ENCODE measurements at places on chromosomes 1 and 21. TPM values are rescaled to one million over a fixed set of nuclear protein-coding genes. Genes with fewer than 3 reads are reported as not detected.
A peak's percentile ranks its signal among the peaks of the same experiment; 100 is the strongest.

DNA sequence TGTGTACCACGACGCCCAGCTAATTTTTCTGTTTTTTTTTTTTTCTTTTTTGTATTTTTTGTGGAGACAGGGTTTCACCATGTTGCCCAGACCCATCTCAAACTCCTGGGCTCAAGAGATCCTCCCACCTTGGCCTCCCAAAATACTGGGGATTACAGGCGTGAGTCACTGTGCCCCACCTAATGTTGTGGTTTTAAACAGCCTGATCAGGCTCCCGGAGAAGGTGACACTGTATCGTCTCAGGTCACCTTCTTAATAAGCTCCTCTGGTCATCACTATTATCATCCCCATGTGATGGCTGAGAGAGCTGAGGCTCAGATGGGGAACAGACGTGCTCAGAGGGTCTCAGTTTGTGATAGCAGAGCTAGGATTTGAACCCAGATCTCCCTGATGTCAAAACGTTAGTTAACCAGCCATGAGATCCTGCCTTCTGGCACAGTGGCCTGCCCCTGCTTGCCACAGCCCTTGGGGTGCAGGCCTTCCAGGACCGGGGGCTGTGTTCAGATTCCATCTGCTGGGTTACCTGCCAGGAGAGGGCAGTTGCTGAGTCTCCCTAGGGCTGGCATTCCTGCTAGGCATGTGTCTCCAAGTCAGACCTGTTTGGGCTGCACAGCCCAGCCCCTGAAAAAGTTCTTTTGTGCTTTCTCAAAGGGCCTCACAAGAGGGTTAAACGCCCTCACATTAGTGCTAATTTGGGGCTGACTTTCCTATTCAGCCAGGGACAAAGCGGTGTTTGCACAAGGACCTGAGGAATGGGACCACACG is 32.7 kb upstream of the GRHL3 start:
- H3K4me3 ChIP-seq, result no peak overlapping the region
- peak overlapping the region; percentile 45 for H3K27ac ChIP-seq
- H3K4me1 ChIP-seq, result peaks cover 7% of the 10 kb centered on the region
- H3K27me3 ChIP-seq, result peaks cover 11% of the 10 kb centered on the region

DNA sequence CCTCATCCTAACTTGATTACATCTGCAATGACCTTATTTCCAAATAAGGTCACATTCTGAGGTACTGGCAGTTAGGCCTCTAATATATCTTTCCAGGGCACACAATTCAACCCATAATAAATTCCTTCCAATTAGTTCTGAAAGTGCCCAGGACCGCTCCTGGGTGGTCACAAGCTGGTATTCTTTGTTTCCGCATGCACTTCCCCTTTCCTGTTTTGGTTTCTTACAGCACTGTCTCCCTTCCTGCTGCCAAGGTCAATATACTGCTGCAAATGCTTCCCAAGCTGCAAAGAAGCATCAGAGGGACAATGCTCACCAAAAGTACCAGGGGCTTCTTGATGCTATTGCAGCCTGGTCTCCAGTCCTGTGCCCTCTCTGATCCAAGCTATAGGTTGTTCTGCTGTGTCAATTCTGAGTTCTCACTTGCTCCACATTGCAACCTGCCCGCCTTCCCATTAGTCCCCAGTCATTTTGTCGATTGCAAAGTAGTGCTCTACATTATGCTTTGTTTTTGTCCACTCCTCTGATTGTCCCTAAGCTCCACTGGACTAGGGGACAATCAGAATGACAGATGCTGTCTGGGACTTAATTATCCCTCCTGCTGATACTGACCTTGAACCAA is 13.9 kb upstream of the XPR1 start:
- H3K4me1 ChIP-seq, result peaks cover 9% of the 10 kb centered on the region
- H3K27me3 ChIP-seq, result no peaks in the 10 kb centered on the region
- no peak overlapping the region for H3K4me3 ChIP-seq
- no peak overlapping the region for H3K27ac ChIP-seq

DNA sequence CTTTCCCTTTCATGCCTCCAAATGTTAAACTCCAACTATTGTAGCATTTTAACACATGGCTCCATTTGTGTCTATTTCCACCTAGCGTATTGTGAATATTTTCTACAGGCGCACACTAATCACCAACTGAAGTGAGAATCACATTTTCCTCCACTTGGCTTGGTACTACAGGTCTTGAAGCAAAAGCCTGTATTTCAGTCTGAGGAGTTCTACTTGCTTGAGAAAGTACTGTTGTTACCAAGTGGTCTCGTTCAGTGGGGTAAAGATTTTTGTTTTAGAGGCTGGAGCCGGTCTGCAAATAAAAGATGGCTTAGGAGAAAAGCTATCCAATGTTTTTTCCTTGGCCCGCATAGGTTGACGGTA is 550 bp upstream of the PTBP2 start:
- no peaks in the 10 kb centered on the region for H3K27me3 ChIP-seq
- DNase-seq, result no peak

GRCh38 chr1:65292861-65293593 is 16.3 kb upstream of the DNAJC6 start:
- no peak for DNase-seq
- no peaks in the 10 kb centered on the region for H3K36me3 ChIP-seq
- H3K4me3 ChIP-seq, result no peak overlapping the region

The FGR gene
- not detected for total RNA-seq

The FCRL5 gene
- not detected for total RNA-seq

DNA sequence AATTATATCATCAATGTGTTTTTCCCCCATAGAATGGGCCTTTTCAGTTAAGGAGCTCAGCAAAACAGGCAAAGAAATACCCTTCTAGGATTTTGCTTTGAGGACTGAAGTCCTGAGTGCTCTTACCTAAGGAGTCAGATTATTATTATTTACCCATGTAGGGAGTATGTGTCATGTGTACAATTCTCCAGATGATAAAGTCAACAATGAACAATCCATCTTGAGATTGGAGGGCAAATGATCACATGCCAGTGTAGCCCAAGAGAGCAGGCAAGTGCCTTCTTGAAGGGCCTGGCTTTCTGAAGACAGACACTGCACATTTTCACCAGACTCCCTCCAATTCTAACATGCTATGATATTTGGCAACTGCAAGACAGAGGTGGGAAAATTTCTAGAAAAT is 159.7 kb downstream of the PCNX2 start:
- H3K4me3 ChIP-seq, result no peak overlapping the region
- no peaks in the 10 kb centered on the region for H3K27me3 ChIP-seq

DNA sequence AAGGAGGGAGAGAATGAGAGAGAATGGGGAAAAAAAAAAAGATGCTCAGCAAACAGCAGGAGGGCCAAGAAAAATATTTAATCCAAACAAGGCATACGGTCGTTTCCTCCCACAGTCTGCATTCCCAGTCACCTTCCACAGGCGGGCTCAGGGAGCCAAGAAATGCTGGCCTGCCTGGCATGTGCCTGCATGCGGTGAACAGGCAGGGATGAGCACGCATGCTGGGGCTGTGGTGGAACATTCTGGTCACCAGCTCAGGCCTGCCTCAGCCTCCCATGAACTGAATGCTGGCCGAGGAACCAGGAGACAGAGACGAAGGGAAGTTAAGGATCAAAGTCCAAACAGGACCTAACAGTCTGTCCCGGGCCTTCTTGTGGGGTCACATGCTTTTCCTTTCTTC is 335.3 kb downstream of the ASTN1 start:
- no peak overlapping the region for H3K4me3 ChIP-seq
- H3K36me3 ChIP-seq, result no peaks in the 10 kb centered on the region
- peaks cover 3% of the 10 kb centered on the region for H3K4me1 ChIP-seq
- DNase-seq, result no peak

DNA sequence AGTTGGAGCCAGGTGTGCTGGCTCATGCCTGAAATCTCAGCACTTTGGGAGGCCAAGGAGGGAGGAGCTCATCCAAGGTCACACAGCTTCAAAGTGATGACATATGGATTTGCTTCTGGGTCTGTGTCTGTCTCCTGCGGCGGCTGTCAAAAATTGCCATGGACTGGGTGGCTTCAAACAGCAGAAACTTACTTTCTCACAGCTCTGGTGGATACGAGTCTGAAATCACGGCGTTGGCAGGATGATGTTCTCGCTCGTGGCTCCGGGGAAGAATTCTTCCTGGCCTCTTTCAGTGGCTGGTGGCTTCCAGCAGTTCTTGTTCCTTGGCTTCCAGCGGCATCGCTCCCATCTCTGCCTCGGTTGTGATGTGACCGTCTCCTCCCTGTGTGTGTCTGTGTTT is 314.8 kb upstream of the C1orf174 start:
- H3K27ac ChIP-seq, result no peak overlapping the region
- no peak overlapping the region for H3K4me3 ChIP-seq
- H3K4me1 ChIP-seq, result peaks cover 6% of the 10 kb centered on the region
- DNase-seq, result no peak
- H3K36me3 ChIP-seq, result no peaks in the 10 kb centered on the region

DNA sequence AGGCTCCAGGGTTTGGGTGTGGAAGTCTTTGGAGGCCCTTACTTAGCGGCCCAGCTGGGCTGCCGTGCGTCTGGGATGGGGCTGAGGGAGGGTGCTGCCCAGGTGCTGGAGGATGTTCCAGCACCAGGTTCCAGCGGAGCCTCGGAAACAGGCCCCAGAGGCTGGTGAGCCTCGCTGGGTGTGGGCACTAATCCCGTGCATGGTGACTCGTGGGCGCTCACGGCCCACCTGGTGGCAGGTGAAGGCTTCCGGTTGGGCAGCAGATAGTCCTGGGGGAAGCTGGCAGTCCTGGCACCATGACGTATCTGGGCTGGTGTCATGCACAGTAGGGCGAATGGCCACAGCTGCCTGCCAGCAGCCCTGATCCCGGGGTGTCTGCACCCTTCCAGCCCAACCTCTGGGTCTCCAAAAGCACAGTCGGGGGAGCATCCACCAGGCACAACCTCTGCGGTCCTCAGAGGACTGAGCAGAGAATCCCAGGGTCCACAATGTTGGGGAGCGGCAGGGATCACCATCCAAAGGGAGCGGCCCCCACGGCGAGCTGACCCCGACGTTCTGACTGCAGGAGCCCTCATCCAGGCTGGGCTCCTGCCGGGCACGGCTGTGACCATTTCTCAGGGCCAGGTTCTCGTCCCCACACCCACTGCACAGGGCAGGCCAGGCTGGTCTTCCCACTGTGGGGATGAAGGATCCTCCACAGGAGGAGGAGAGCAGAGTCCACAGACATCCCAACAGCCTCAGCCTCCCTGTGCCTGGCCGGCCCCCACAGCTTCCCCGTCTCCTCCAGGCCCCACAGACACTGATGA is 25.3 kb downstream of the FTCD start:
- no peak overlapping the region for H3K27ac ChIP-seq
- no peaks in the 10 kb centered on the region for H3K4me1 ChIP-seq
- no peaks in the 10 kb centered on the region for H3K27me3 ChIP-seq
- H3K36me3 ChIP-seq, result no peaks in the 10 kb centered on the region
- no peak overlapping the region for H3K4me3 ChIP-seq

DNA sequence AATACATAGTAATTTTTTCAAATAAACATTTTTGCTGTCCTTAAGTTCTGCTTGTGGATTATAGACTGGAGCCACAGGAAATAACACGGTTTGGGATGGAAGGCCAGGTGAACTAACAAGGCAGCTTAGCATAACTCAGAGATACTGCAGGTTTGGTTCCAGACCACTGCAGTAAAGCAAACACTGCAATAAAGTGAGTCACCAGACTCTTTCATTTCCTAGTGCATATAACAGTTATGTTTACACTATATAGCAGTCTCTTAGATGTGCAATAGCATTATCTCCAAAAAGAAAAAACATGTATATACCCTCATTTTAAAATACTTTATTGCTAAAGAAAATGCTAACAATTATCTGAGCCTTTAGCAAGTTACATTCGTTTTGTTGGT is 22.0 kb downstream of the LRRC42 start:
- no peak overlapping the region for H3K4me3 ChIP-seq
- H3K27me3 ChIP-seq, result no peaks in the 10 kb centered on the region
- H3K27ac ChIP-seq, result peak overlapping the region; percentile 42
- peaks cover 37% of the 10 kb centered on the region for H3K4me1 ChIP-seq
- DNase-seq, result no peak
- H3K36me3 ChIP-seq, result peaks cover 34% of the 10 kb centered on the region

DNA sequence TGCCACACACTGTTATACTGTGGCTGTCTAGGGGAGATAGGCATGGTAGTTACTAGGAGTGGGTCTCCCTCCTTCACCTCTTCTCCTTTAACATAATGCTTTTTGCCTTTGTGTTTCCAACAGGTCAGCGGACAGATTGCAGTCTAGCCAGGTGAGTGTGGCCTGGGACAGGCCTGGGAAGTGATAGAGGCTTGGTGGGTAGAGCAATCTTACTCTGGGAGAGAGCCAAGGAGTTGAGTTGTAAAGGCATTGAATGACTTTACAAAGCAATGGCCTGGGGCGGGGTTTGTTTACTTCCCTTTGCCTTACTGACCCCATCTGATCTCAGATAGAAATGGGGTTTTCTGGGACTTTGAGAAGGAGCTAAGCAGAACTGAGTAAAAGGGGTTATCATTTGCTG is 51.0 kb upstream of the IKBKE start:
- H3K4me3 ChIP-seq, result no peak overlapping the region
- no peaks in the 10 kb centered on the region for H3K27me3 ChIP-seq
- H3K27ac ChIP-seq, result no peak overlapping the region

DNA sequence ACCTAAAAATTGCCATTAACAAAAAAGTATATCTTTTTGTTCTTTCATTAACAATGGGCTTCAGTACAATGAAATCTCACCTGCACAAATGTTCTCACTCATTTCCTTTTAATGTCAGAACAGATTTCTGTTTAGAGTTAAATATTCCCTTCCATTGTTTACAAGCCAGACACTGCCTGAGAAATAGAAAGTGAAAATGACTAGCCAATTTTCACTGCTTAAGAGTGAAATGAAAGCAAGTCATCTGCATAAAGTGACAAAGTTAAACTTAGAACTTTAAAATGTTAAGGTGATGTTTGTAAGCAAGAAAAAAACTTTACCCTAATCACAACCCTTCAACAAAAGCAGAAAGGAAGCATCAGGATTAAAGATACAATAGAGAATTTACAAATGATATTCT is 27.5 kb downstream of the COA6 start:
- H3K4me1 ChIP-seq, result no peaks in the 10 kb centered on the region
- no peak overlapping the region for H3K27ac ChIP-seq
- no peaks in the 10 kb centered on the region for H3K27me3 ChIP-seq
- H3K4me3 ChIP-seq, result no peak overlapping the region

DNA sequence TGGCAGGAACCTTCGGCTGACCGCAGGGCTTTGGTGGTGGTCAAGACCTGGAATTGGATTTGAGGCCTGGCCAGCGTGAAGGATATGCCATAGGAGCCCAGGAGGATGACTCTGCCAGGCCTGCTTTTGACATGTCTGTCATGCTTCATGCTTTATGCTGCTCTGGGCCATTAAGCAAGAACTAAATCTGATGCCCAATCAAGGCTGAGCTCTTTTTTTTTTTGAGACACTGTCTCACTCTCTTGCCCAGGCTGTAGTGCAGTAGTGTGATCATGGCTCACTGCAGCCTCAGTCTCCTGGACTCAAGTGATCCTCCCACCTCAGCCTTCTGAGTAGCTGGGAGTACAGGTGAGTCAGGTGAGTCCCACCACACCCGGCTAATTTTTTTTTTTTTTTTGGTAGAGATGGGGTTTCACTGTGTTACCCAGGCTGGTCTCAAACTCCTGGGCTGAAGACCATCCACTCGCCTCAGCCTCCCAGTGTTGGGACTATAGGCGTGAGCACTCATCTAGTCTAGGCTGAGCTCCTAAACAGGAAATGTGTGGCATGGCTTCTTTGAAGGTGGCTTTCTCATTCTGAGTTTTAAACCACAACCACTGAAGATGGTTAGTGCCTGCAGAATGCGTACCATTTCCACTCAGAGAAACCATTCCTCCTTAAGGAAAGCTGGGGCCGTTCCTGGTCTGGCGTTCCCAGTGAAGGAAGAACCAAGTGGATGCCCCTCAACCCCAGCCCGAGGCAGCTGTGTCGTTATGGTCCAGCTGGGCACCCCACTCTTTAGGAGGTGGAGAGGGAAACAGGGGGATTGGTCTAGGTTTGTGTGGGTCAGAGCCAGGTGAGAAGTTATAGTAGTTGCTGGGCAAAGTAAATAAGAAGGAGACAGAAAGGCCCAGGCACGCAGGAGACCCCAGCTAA is 34.2 kb upstream of the ATP5PO start:
- peaks cover 19% of the 10 kb centered on the region for H3K4me1 ChIP-seq
- H3K4me3 ChIP-seq, result no peak overlapping the region
